ENCODE measurements at places on chromosomes 13 and 19.
A peak's percentile ranks its signal among the peaks of the same experiment; 100 is the strongest.

DNA sequence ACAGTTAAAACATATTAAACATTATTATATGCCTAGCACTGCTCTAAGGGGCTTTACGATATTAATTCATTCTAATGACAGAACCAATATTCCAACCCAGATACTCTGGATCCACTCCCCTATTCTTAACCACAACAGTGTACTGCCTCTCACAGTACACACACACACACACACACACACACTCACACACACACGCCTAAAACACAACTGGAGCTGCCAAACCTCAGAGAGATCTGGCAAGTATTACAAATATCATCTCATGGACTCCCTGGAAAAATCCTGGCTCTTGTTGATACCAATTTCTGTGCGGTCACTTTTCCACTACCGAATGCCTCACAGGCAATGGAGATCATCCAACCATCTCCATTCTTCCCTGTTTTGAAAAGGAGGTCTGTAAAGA, 1.3 kb downstream of the ZNF780A start:
- no peak for DNase-seq

GRCh38 chr19:50658441-50659317, 9.4 kb downstream of the C19orf81 start:
- DNase-seq = no peak

DNA sequence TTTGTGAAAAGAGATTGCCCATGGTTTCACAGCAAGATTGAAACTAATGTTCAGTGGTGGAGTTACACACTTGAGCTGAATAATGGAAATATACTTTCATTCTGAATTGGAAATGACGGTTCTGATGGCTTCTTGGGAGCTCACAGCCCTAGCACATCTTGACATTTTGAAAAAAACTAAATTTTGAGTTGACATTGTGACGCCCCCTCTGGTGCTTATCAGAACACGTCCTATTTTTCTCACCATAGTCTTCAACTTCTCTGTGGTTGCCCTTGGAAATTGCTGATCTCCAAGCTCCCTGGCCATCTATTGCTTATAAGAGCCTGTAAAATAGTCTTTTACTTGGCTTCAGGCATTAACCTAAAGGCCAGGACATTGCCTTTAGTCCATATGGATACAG, 202.1 kb downstream of the OXGR1 start:
- no peak for DNase-seq

DNA sequence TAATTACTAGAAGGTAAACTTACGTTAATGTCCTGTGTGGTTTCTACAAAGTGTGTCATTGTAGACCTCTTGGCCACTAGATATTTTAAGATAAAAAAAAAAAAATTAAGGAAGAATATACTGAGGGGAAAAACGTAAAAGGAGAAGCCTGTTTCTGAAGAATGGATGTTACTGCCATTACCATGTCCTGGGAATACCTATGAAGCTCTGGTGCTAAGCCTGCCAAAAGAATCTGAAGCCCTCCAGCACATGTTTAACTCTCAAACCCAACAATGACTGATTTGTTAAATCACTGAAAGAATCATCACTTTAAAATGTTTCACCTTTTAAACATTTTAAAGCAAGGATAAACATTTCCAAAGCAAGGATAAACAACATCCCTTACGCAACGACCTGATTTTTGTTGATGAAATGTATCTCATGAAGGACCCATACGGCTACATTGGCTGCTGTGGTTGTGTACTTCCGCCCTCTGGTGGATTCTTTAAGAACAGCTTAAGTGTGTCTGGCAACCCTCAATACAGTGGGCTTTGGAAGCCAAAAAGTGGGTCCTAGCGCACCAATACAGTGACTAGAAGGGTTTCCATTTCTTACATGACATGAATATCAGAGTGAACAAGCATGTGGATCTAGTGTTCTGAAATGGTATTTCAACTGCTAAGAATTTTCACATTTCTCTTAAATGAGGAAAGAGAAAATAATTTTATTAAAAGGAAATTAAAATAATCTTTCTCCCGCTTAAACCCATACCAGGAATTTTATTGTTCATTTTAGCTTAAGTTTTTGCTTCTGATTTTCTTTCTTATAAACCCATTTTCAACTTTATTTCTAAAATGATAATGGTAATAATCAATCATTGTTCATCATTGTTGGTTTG, 74.5 kb upstream of the RAP2A start:
- DNase-seq = peak; percentile 66

GRCh38 chr13:44050450-44051063, 170.9 kb downstream of the LACC1 start:
- DNase-seq = peak; percentile 51

DNA sequence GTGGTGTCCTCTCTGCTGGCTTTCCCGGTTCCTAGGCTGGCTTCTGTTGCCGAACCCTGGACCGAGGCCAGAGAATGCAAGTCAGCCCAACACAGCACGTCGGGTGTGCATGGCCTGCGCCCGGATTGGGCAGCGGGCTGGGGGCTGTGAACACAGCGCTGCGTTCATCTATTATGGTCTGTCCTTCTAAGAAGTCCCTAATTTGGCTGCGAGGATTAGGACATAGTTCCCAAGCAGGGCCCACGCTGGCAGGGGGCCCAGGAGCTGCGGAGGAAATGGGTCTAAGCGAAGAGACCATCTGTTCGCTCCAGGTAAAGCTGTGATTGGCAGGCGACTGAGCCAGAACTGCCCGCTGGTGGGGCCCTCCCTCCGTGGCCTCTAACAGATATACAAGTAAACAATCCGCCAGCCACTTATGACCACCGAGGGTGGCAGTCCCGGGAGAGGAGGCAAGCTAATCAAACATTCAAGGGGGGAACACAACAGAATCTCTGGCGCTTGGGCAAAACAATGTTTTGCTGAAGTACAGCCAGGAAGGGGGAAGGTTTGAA, 6.0 kb downstream of the SYCE2 start:
- no peak for DNase-seq

DNA sequence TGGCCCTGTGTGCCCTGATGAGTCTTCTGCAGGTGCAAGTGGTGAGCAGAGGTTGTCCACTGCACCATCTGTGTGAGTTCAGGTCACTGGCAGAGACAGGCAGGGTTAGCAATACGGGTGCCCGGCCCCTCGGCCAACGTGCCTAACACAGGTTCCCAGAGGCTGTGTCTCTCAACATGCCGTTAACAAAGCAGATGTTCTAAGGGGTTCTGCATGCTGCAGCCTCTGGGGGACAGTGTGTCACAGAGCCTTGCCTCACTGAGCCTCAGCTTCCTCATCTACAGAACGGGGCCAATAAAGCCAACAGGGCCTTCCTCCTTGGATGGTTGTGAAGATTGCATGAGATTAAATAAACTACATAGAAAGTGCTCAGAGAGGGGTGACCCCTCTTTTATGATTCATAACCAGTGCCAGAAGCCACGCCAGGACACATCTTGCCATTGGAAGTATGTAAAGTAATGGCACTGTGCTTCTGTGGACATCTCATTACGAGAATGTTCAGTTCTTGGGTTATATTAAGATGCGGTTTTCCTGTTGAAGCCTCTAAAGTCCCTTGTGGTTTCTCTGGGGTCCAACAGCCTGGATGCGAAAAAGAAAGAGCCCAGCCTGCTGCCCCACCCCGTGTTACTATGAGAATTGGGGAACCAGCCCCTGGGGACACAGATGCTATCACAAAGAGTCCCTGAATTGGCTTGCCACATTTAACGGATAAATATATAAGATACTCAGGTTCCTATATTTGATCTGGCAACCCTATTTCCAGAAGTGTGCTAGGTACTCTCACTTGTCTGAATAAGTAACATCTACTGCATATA, 11.2 kb upstream of the ARHGEF18 start:
- DNase-seq = no peak

DNA sequence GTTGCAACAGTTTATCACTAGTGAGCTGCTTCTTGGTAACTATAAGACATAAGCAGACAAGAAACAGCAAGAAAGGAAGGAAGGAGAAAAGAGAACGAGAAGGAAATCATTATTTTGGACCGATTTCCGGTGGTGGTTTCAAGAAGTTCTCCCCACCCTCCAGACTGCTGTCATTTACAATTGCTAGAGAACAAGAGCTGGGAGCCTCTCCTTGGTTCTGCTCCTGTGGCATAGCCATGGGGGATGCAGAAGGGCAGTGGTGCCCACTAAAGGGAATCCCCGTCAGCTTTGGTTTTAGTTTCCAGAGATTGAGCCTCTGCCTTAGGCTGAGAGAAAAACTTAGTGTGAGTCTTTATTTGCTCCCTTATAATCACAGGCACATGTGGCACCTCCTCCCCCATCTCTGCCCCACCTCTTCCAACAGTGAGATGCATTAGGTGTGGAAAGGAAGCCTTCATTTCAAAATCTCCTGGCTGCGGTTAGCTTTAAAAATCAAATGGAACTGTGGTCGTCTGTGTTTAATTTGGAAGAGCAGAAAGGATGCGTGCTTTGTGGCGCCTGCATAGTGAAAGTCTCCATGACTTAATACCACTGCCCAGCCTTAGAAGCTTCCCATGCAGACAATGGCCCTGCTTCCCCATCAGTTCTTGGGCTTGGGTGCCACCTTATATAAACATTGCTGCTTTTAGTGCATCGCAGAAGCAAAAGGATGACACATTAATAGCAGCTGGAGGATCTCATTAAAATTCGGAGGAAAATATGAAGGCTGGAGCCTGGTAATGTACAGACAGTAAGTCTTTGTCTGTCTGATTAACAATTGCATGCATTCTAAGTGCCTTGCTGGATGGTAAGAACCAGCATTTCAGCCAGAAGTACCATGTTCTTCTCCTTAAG, 25.0 kb downstream of the LRCH1 start:
- DNase-seq = no peak

GRCh38 chr19:35959040-35959967, 23.1 kb downstream of the LRFN3 start:
- DNase-seq = no peak

DNA sequence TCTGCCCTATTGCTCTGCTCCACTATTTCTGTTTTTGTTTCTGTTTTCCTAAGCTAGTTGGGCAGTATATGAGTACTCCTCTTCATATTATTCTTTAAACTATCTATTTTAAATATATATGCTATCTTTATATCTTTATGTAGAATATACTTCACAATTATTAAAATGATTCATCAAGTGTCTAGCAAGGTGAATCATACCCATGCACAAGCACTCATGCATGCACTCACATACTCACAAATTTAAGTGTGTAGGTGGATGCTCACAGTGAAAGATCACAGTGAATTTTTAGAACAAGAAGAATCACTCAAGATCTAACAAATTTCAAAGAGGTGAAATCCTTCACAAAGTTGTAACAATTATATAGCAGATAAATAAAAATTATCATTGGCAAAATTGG, 435.6 kb upstream of the SLITRK5 start:
- DNase-seq = peak; percentile 33

GRCh38 chr13:79491715-79492114, 10.8 kb downstream of the NDFIP2 start:
- peak; percentile 99 for DNase-seq

DNA sequence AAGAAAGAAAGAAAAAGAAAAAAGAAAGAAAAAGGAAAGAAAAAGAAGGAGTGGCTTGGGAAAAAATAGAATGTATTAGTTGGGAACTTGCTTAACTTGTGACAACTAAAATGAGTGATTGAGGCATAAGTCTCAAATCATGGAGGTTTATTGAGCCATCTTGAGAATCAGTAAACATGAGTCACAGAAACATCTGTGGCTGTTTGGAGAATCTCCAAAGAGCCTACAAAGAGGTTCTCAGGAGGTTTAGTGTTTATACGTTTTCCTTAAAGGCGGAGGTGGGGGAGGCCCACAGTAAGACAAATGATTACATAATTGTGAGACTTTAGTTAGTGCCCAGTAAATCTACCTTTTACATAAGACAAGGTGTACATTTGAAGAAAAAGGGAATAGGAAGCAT, 38.6 kb downstream of the WDR87 start:
- DNase-seq = peak; percentile 86

GRCh38 chr13:81686877-81687276, 1346.0 kb upstream of the SPRY2 start:
- DNase-seq = peak; percentile 44

GRCh38 chr13:47213047-47213446, 316.2 kb upstream of the HTR2A start:
- no peak for DNase-seq

- DNase-seq = no peak
These were observed 2.4 kb upstream of the LPAR2 start for GRCh38 chr19:19630426-19630825.

GRCh38 chr13:114268344-114269280, 12.8 kb upstream of the UPF3A start:
- no peak for DNase-seq

DNA sequence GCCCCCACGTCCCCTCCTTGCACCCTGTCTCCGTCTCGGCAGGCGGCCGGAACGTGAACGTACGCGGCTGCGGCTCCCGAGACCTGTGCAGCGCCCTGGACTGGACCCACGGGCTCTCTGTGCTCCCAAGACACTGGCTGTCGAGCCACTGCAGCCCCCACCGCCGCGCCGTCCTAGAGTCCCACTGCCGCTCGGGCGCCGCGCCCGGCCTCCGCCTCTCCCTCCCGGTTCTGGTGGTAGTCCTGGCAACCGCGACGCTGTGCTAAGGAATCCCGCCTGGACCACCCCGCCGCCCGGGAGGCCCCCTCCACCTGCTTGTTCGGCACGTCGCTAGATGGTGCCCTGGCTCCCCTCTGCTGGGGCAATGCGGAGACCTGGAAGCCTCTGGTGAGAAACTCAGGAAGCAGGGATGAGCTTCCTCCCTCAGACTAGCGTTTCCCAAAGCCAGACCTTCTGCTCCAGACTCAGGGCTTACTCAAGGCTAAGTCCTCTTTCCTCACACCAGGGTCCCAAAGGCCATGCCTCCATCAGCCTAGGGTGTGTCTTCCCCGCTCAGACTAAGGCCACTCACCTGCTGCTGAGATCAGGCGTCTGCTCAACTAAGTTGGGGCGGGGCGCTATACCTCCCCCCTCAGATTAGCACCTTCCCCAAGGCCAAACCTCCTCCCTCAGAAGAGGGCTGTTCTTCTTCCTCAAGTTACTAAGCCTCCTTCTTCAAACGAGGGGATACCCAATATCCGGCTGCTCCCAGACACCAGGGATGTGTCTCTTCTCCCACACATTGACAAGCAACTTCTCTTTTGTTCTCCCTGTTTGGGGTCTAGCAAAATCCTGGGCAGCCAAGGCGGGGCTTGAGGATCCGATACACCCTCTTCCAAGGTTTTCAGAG, 16.1 kb upstream of the IRGC start:
- DNase-seq = peak; percentile 6

GRCh38 chr13:50222569-50223332, 207.5 kb downstream of the KCNRG start:
- peak; percentile 82 for DNase-seq

DNA sequence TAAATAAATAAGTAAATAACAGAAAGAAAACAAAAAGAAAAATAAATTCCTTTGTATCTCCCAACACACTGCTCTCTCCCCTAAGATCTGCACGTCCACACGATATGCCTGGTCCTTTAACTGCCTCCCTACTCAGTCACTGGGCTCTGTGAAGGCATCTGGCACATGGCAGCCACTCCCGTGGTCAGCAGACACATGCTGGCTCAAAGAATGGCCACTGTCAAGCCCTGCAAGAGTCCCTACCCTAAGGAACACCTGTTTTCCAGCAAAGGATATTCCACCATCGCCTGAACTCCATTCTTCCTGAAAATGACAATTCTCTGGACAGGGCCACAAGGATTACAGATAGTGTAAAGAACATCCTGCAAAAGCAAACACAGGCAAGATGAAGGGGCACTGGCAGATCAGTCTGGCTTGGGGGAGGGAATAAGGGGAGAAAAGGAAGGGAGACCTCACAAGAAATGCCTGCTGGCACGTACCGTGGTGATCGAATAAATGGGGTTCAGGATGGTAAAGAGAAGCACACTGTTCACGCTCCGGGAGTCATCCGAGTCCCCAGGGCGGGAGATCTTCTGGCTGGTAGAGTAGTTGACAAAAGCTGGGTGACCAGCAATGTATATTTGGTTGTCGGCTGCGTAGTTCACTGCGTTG, 4.3 kb downstream of the HNRNPL start:
- DNase-seq = no peak
